ENCODE measurements at places on chromosomes 11 and 22. TPM values are rescaled to one million over a fixed set of nuclear protein-coding genes. Genes with fewer than 3 reads are reported as not detected.

Gene KRTAP5-1
- not detected for total RNA-seq

Gene OR52N4
- total RNA-seq, result not detected

Gene IL10RA
- total RNA-seq, result 25.9 TPM

Gene PITPNM1
- total RNA-seq, result 83.7 TPM

Gene CADM1
- total RNA-seq, result 7.2 TPM

Gene FGF4
- total RNA-seq, result not detected

Gene KDM4E
- not detected for total RNA-seq

Gene TEX12
- total RNA-seq, result 0.60 TPM

Gene EIF3D
- total RNA-seq, result 142 TPM

Gene RAPSN
- total RNA-seq, result 0.96 TPM

Gene ZBTB16
- total RNA-seq, result 48.8 TPM

Gene SLC22A25
- not detected for total RNA-seq

Gene BAD
- total RNA-seq, result 75.4 TPM

DNA sequence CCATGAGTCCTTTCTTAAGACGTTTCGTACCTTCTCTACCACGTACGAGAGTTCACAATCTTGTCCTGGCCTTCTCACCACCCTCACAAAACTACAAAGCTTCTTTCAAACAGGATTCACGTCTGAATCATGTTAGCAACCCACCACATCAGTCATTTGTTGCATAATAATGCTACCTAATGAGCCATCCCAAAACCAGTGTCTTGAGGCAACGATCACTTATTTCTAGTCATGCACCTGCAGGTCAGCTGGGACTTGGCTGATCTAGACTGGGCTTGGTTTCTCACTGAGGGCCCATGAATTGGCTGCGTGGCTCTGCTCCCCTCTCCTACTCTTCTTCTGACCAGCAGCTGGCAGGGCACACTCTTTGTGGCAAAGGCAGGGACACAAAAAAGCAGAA, 28.3 kb downstream of the LARGE1 start:
- no peak for DNase-seq

- no peak for DNase-seq
Measured at GRCh38 chr11:15968461-15969130, 387.8 kb downstream of the SOX6 start.

DNA sequence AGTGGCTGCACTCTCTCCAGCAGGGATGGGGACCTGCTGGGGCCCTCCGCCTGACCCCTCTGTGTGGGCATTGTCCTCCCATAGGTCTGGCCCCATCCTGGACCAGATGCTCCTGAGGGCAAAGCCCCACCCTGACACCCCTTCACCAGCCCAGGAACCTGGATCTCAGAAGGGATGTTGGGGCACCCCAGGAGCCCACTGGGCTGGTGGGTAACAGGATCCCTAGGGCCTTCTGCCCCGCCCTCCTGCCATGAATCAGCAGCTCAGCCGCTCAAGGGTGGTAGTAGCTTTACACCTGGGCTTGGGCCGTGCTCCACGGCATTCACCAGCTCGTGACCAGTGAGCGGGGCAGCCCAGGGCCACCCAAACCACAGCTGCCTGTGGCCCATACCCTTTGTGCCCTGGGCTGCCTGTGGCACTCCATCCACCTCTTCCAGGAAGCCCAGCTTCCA, 1.0 kb upstream of the MAPK12 start:
- no peak for DNase-seq

DNA sequence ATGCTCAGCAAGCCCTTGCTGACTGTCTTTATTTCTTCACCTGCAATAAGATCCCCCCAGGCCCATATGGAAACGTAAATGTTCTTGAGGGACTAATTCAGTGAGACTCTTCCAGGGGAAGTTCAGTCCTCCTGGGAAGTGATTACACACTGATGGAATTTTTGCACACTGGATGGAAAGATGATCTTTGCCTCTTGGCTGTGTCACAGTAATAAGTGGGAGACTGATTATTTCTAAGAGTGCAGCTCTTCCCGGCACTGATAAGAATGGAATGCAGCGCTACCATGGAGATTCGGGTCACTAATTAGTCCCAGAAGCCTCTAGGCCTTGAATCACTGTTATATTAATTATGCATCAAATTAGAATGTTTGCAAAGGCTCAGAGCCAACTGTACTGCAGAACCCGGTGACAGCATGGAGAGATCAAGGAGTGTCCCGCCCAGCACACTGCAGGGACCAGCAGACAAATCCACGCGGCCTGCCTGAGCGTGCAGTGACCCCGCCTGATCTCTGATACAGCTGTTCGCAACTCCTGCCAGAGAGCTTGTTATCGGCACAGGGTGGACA, 178.3 kb downstream of the SNX19 start:
- peak; percentile 51 for DNase-seq

DNA sequence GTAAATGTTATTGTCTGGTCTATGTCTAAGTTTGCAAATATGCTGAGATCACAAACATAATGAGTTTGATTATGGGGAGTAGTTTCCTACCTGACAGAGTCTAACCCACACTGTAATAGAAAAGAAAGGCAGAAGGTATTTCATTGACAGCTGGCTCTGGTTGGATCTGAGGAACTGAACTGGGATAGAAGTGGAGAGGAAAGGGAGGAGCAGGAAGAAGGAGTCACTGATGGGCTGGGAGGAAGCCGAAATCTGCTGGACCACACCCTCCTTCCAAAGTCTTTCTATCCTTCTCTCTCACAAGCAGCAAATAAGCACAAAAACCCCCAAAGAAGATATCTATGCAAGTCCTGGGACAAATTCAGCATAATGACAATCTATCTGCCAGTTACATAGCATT, 11.7 kb downstream of the BLID start:
- no peak for DNase-seq

GRCh38 chr11:102320679-102321078, 3.4 kb downstream of the BIRC3 start:
- DNase-seq, result no peak

DNA sequence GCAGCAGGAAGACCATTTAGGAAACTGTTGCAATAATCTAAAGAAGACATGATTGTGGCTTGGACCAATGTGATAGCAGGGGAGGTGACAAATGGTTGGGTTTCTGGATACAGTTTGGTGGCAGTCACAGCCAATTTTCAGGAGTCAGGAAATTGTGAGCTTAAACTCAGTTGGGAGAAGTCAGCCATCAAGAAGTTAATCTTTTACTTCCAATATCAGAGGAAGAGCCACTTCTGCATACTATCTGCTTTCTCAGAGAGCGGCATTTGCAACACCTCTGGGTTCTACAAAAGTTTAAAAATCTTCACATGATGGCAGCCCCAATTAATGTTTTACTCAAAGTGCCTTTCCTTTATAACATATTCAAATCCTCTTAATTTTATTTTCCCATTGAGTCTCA, 33.7 kb upstream of the PDE3B start:
- no peak for DNase-seq

- DNase-seq, result no peak
Measured at GRCh38 chr11:22554221-22554620, 71.4 kb downstream of the FANCF start.

GRCh38 chr22:36816636-36817524, at the start of gene PVALB:
PVALB (minus strand) TSS chr22:36817035; CDS start chr22:36817005, 30 bp downstream.
- no peak for DNase-seq

GRCh38 chr22:28815111-28815510, 14.7 kb upstream of the XBP1 start:
- no peak for DNase-seq

GRCh38 chr11:17400048-17400775, 11.8 kb upstream of the KCNJ11 start:
- no peak for DNase-seq

DNA sequence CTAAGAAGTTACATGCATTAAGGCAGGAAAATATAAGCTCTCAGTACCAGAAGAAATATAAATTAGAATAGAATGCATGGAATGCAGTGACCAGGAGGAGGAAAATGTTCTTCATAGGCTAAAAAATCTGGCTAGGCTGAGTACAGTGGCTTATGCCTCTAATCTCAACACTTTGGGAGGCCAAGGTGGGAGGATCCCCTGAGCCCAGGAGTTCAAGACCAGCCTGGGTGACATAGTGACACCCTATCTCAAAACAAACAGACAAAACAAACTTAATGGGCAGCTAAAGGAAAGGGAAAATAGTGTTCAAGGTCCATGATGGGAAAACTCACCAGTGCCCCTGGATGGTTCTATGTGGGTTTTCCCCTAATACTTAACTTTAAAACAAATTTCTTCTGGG, 78.3 kb upstream of the RASSF10 start:
- no peak for DNase-seq

GRCh38 chr22:38201711-38202436, at the start of gene MAFF:
MAFF (plus strand) TSS chr22:38201994; CDS start chr22:38213854, 11,860 bp downstream.
- peak; percentile 97 for DNase-seq

DNA sequence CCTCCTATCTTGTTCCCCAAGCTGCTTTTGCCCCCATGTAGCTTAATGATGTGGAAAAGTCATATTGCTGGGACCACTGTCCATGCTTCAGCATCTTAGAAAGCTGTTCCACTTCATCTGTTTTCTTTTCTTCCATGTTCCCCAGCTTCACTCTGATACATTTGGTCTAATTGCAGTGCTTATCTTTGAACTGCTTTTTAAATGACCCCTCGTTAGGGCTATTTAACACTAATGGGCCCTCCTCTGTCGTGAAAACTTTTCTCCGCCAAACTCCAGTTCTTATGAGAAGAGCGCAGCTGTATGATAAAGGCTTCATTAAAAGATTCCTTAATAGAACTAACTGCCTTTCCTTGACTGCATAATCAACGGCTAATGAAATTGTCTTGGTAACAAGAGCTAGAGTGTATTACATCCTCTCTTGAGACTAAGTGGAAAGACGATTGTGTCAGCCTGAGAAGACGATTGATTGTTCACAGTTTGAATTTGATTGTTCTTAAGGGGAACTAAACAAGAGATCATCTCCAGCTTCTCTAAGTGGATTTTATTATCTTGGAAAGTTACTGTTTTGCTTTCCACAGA, 165.0 kb upstream of the MTNR1B start:
- no peak for DNase-seq

DNA sequence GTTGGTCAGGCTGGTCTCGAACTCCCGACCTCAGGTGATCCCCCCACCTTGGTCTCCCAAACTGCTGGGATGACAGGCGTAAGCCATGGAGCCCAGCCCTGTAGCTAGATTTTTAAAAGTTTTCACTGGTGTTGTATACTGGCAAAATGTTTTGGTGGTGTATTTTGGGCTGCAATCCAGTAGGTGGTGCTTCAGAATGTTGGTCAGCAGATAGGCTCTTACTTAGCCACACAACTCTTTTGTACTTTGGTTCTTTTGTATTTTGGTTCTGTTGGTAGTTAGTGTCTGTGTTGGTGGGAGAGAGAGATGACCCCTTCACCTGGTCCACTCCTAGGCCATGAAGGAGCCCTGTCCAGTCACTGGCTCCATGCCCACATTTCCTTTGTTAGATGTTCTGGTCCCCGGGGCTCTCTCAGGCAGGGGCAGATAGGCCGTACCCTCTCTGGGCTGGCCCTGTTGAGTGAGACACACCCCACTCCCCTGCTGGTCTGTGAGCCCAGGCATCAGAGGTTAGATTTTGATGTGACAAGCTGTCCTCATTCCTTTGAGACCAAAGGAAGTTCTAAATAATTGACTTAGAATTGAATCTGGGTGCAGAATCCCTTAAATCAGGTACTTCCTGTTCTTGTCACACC, 123.8 kb downstream of the DDX10 start:
- no peak for DNase-seq

GRCh38 chr22:48701296-48702030, 1126.2 kb downstream of the BRD1 start:
- no peak for DNase-seq

- DNase-seq, result no peak
Measured at GRCh38 chr11:115766561-115766960, 262.3 kb upstream of the CADM1 start.

- no peak for DNase-seq
Measured at GRCh38 chr22:22348127-22348814, 103.7 kb downstream of the VPREB1 start.

- no peak for DNase-seq
Measured at GRCh38 chr11:133343951-133344350, 188.3 kb downstream of the OPCML start.

- no peak for DNase-seq
Measured at GRCh38 chr11:128714881-128715280, 21.0 kb downstream of the FLI1 start.

- DNase-seq, result no peak
Measured at GRCh38 chr11:116881143-116881542, 43.7 kb upstream of the APOA1 start.

DNA sequence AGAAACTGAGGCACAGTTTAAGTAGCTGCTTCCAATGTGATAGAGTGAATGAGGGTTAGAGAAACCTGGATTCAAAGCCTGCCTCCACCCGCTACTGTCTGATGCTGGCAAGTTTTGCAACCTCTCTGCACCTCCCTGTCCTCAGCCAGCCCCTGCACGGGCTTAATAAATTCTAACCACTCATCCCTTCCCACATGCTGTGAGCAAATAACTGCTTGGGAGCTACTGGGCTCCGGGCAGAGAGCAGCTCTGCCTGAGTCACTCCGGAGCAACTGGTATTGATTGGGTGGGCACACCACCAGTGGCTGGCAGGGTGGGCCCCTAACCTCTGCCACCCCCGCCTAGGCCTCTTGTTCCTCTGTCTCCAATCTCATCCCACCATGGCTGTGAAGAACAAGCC, 104.3 kb upstream of the SYT13 start:
- DNase-seq, result no peak

DNA sequence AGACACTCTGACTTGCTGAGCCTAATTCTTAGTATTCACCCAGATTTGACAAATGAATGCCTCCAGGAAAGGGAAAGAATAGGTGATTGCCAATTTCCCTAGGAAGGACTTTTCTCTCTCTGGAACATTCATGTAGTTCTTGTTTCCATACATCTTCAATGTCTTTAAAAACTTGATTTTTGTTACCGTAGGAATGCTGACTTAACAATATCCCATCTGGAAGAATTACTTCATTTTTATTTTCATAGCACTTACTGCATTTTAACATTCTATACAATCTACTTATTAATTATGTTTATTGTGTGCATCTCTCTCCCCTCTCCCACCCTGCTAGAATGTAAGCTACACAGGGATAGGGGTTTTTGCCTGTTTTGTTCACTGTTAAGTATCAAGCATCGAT, 66.6 kb downstream of the SLC5A12 start:
- DNase-seq, result no peak

GRCh38 chr11:121465709-121466062, 12.9 kb upstream of the SORL1-AS1 start:
- DNase-seq, result peak; percentile 67

DNA sequence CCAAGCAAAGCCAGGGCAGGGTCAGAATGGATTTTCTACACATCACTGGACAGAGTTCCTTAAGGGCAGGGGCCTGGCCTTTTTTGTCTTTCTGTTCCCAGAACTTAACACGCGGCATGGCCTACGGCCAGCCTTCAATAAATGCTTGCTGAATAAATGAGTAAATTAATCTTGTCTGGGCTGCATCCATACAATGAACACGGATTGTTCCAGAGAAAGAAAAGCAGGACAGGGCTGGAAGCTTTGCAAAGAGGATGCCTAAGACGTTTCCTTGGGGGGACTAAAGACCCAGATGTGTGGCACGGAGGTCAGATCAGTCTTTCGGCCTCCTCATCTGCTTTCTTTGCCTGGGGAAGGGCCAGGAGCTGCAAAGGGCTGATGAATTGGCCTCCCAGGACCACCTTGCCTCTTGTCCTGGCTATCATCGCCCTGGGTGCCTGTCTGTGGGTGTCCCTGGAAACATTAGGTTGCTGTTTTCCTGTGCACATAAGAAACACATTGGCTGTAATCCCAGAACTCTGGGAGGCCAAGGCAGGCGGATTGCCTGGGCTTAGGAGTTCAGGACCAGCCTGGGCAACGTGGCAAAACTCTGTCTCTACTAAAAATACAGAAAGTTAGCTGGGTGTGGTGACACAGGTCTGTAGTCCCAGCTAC, 20.8 kb upstream of the RFPL3 start:
- DNase-seq, result no peak
